CD8-positive, alpha-beta memory T cell (primary cell): ENCODE measurements at places on chromosomes 7 and 10.
A peak's percentile ranks its signal among the peaks of the same experiment; 100 is the strongest.

DNA sequence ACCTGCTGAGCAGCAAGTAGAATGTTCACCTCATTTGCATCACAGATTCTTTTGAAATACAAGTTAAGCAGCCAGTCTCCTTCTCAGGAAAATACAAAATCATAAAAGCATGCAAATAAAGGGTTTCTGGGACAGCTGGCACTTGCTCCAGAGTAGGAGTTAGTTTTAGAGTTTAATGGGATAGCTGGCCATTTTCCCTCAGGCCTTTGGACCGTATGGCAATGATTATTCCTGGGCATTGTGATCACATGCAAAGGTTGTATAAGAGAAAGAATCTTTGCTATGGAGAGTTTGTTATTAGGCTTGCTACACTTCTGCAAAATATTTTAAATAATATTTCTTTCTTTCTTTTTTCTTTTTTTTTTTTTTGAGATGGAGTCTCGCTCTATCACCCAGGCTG is 240.8 kb downstream of the CDK14 start:
- DNase-seq: no peak

DNA sequence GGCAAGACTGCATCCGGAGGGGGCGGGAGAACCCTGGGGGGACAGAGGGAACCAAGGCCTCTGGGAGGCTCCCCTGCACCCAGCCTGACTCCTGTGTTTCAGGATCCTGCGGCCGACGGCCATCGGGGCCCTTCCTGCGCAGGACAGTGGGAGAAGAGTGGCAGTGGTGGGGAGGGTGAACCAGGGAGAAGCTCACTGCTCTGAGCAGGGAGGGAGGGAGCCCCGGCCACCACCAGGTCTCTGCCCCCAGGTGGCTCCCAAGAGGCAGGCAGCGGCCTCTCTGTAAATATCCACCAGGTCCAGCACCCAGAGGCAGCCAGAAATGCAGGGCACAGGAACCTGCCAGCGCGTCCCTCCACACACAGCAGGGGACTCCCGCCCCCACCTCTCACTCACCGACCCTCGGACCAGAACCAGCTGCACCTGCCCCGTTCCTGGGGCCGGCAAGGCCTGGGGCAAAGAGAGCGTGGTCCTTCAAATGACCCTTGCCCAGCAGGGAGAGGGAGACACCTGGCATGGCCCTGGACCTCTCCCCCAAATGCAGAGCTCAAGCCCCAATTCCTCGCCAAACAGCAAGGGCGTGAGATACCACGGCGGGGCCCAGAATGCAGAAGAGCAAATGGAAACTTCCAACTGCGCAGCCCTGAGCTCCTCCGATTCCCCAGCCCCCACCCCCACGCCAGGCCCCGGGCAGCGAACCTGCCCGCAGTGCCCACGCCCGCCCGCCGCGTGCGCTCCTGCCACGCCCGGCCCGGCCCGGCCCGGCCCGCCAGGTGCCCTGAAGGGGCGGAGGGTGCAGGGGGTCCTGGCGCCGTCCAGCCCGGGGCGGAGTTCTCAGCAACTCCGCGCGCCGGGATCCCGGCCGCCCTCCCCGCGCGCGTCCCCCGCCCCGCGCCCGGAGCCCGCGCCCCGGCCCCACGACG is 805 bp downstream of the RASGEF1A start:
- DNase-seq: peak; percentile 35

GRCh38 chr7:129401967-129402860 is 32.0 kb upstream of the STRIP2 start:
- DNase-seq: no peak

DNA sequence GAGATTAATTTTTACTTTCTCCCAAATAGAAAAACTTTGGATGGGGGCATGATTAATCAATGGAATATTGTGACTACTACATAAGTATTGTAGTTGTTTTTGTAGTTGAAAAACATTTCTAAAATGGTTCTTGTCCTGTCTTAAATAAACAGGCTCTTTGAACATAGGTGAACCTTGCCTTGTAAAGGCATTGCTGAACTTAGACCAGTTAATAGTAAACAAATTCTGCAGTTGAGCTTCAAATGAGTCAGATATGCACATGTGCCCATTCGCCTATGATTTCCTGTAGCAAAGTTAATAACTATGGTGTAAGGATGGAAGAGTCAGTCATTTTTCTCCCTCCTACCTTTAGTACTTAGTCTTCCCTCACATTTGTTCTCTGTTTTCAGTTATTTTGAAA is 22.6 kb downstream of the CUTC start:
- no peak for DNase-seq

- no peak for DNase-seq
These were observed 552.4 kb downstream of the PHTF2 start for GRCh38 chr7:78350926-78351325.
